Mesothelial cell of epicardium (in vitro differentiated cells): ENCODE measurements at places on chromosomes 6 and 20.

DNA sequence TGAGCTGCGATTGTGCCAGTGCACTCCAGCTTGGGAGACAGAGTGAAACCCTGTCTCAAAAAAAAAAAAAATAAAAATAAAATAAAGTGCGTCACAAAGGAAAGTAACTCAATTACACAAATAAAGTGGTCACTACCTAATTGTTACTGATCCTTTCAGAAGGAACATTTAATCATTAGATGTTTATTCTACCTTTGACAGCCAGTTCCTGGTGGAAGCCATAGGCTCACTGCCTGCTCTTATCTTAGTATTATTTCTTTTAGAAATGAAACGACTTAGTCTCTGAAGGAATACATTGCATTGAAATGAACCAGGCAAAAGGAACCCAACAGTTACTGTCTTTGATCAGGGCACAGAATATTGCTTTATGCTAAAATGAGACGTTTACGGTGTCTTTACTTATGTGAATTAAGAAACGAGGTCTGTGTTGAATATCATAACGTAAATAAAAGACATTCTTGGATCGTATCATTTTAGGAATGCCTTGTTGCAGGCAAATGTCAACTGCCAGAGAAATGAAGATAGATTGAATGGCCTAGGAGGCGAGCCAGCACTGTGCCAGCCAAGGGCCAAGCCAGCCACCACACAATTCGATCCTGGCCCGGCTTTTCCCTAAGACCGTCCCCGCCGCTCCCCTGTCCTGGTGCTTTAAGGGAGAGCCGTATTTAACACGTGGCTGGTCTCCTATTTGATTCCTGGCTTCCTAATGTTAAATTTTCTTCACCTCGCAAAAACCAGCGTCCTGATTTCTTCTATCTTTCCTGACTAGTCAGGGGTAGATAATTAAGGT is 136.7 kb upstream of the GMDS start:
- H3K27ac ChIP-seq: no peak overlapping the region
- no peak overlapping the region for H3K4me3 ChIP-seq
- no peak for DNase-seq
- H3K36me3 ChIP-seq: peaks cover 7% of the 10 kb centered on the region
- H3K4me1 ChIP-seq: peaks cover 17% of the 10 kb centered on the region
- no peaks in the 10 kb centered on the region for H3K27me3 ChIP-seq

DNA sequence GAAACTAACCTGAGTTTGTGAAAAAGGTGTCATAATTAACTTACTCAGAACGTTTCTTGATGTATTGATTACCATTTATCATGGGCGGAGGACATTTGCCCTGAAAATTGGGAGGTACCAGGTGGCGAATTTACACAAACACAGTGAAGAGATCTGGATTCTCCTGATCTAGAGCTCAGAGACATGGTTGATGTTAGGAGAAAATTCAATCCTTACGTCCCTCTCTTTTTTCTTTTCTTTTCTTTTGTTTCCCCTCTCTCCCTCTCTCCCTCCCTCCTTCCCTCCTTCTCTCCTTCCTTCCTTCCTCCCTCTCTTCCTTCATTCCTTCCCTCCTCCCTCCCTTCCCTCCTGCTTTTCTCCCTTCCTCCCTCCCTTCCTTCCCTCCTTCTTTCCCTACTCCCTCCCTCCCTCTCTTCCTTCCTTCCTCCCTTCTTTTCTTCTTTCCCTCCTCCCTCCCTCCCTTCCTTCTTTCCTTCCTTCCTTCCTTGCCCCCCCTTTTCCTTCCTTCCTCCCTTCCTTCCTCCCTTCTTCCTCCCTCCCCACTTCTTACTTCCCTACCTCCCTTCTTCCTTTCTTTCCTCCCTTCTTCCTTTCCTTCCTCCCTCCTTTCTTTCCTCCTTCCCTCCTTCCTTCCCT is 234.1 kb downstream of the OTOR start:
- no peak overlapping the region for H3K4me3 ChIP-seq
- DNase-seq: no peak
- H3K4me1 ChIP-seq: no peaks in the 10 kb centered on the region
- H3K27me3 ChIP-seq: peaks cover 26% of the 10 kb centered on the region
- no peak overlapping the region for H3K27ac ChIP-seq

DNA sequence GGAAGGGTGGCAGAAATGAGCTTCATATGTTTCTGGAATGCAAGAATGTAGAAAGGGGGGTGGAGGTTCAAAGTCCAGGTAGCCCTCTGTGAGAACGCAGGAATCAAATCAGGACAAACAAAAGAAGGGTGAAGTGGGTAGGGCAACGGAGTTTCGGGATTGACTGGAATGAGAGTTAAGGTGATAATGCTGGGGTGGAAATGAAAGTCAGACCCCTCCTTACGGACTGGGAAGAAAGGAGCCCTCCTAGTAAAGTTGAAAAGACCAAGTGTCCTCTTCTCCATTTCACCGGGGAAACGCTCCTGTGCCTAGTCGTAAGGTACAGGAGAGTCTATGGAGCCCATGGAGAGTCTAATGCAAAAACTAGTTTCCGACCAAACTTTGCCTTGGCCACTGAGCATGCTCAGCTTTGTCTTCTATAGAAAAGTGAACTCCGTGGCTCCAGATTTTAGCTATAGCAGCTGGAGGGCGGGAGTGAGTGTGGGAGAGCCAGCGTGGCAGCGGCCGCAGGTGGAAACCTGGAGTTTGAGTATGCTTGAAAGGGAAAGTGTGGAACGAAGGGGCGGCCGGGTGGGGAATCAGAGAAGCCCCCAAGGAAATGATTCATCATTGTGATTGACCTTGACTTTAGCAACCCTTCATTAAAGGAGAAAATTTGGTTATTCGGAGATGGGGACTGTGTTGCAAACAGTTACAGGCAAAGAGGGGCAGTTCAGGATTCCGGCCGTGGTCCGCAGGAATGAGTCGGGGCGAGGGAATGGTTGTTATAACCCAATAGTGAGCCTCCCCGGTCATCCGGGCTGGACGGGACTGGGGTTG is 1.3 kb upstream of the LRRC1 start:
- H3K27ac ChIP-seq: peak overlapping the region; percentile 97
- peak; percentile 74 for DNase-seq
- H3K4me3 ChIP-seq: peak overlapping the region; percentile 93
- peaks cover 11% of the 10 kb centered on the region for H3K36me3 ChIP-seq
- no peaks in the 10 kb centered on the region for H3K27me3 ChIP-seq

DNA sequence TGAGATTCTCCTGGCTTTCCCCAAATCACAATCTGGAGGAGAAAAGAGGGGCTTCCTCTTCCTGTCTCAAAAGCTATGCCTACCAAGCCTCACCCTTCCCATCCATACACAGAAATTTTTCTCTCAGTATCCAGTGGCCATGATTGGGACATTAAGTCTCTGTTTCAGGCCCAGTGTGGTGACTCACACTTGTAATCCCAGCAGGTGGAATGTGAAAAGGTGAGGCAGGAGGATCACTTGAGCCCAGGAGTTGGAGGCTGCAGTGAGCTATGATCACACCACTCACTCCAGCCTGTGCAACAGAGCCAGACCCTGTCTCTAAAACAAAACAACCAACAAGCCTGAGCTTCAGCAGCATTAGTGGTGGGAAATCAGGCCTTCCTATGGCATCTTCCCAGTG is 210.0 kb downstream of the OGFRL1 start:
- no peak for DNase-seq
- no peaks in the 10 kb centered on the region for H3K36me3 ChIP-seq
- H3K4me1 ChIP-seq: peaks cover 8% of the 10 kb centered on the region
- no peak overlapping the region for H3K27ac ChIP-seq

- no peak for DNase-seq
- no peak overlapping the region for H3K4me3 ChIP-seq
- no peaks in the 10 kb centered on the region for H3K27me3 ChIP-seq
- peaks cover 14% of the 10 kb centered on the region for H3K4me1 ChIP-seq
These were observed 6.1 kb downstream of the CCDC167 start for GRCh38 chr6:37493661-37493995.

- no peaks in the 10 kb centered on the region for H3K36me3 ChIP-seq
- H3K4me3 ChIP-seq: no peak overlapping the region
- H3K27ac ChIP-seq: no peak overlapping the region
- H3K27me3 ChIP-seq: no peaks in the 10 kb centered on the region
These were observed 33.8 kb upstream of the PLCB4 start for GRCh38 chr20:9035126-9035525.

DNA sequence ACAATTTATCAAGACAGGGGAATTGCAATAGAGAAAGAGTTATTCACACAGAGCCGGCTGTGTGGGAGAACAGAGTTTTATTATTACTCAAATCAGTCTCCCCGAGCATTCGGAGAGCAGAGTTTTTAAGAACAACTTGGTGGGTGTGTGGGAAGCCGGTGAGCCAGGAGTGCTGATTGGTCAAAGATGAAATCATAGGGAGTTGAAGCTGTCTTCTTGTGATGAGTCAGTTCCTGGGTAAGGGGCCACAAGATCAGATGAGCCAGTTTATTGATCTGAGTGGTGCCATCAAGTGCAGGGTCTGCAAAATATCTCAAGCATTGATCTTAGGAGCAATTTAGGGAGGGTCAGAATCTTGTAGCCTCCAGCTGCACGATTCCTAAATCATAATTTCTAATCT is 50.0 kb upstream of the ECI2 start:
- H3K36me3 ChIP-seq: no peaks in the 10 kb centered on the region
- no peak for DNase-seq
- H3K27ac ChIP-seq: no peak overlapping the region
- no peak overlapping the region for H3K4me3 ChIP-seq

DNA sequence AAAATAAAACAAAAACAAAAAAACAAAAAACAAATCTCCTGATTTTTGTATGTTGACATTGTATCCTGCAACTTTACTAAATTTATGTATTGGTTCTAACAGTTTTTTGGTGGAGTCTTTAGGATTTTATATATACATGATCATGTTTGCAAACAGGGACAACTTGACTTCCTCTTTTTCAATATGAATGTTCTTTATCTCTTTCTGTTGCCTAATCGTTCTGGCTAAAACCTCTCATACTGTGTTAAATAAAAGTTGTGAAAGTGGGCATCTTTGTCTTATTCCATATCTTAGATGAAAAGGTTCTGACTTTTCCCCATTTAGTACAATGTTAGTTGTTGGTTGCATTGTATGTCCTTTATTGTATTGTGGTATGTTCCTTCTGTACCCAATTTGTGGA is 261.7 kb upstream of the NOX3 start:
- DNase-seq: no peak
- no peak overlapping the region for H3K27ac ChIP-seq
- H3K4me1 ChIP-seq: no peaks in the 10 kb centered on the region
- no peak overlapping the region for H3K4me3 ChIP-seq

DNA sequence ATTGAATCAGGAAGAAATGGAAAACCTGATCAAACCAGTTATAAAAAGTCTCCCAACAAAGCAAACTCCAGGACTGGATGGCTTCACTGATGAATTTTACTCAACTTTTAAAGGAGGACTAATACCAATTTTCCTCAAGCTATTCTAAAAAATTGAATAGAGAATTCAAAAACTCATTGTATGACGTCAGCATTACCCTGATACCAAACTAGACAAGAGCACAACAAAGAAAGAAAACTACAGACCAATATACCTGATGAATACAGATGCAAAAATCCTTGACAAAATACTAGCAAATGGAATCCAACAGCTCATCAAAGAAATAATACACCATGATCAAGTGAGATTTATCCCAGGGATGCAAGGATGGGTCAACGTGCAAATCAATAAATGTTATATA is 172.9 kb downstream of the FNDC1 start:
- H3K36me3 ChIP-seq: no peaks in the 10 kb centered on the region
- H3K4me1 ChIP-seq: no peaks in the 10 kb centered on the region
- no peak for DNase-seq
- no peak overlapping the region for H3K27ac ChIP-seq

GRCh38 chr20:46046588-46047310 is 17.7 kb downstream of the SLC12A5 start:
- no peaks in the 10 kb centered on the region for H3K4me1 ChIP-seq
- no peak overlapping the region for H3K4me3 ChIP-seq
- H3K36me3 ChIP-seq: no peaks in the 10 kb centered on the region
- DNase-seq: no peak
- no peak overlapping the region for H3K27ac ChIP-seq

GRCh38 chr6:135393289-135393688 is 104.3 kb downstream of the AHI1 start:
- peaks cover 9% of the 10 kb centered on the region for H3K36me3 ChIP-seq
- H3K27ac ChIP-seq: no peak overlapping the region
- no peaks in the 10 kb centered on the region for H3K27me3 ChIP-seq
- no peak overlapping the region for H3K4me3 ChIP-seq
- no peak for DNase-seq
- H3K4me1 ChIP-seq: no peaks in the 10 kb centered on the region

DNA sequence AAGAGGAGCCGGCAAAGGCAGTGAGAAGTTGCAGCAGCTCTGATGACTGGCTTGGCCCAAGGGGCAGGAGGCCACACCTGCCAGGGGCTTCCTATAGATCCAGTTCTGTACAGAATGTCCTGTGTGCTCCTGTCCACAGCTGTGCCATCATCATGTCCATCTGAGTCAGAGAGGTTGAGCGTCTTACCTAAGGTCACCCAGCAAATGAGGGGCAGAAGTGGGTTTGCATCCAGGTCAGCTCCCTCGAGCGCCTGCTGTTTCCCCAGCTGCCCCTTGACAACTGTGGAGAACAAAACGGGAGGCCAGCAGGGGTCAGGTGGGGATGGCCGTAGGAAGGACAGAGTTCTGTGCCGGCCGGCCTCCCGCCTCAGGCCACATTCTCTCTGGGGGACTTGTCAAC is 47.6 kb downstream of the DLGAP4 start:
- no peaks in the 10 kb centered on the region for H3K4me1 ChIP-seq
- H3K27me3 ChIP-seq: peaks cover 12% of the 10 kb centered on the region
- no peak for DNase-seq
- no peaks in the 10 kb centered on the region for H3K36me3 ChIP-seq

- H3K36me3 ChIP-seq: peaks cover 11% of the 10 kb centered on the region
- H3K27ac ChIP-seq: no peak overlapping the region
- H3K4me3 ChIP-seq: no peak overlapping the region
- peaks cover 1% of the 10 kb centered on the region for H3K4me1 ChIP-seq
- no peaks in the 10 kb centered on the region for H3K27me3 ChIP-seq
- peak; percentile 89 for DNase-seq
These were observed 36.7 kb upstream of the AAR2 start for GRCh38 chr20:36199345-36200257.

GRCh38 chr6:5869261-5869660 is 137.5 kb downstream of the NRN1 start:
- no peak overlapping the region for H3K27ac ChIP-seq
- no peaks in the 10 kb centered on the region for H3K36me3 ChIP-seq
- peaks cover 22% of the 10 kb centered on the region for H3K27me3 ChIP-seq

- H3K27ac ChIP-seq: no peak overlapping the region
- H3K4me3 ChIP-seq: no peak overlapping the region
- no peak for DNase-seq
These were observed 124.7 kb downstream of the CD24 start for GRCh38 chr6:106849676-106850332.
